ENCODE measurements at places on chromosomes 6 and 20.

DNA sequence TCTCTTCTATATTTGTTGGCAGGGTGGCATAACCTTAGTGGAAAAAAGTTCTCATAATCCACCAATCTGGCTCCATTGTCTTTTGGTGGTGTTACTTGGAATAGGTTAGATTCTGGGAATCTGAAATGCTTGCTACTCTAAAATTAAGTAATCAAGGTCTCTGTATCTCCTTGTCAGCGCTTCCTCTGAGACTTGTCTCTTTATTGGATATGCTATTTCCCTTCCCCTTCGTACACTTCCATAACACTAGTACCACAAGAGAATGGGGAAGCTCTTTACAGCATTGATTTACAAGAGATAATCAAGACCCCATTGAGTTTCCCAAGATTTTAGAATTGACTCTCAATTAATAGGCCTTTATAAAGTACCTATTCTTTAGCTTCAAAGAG is 280.2 kb downstream of the ADGB start:
- DNase-seq, result no peak

GRCh38 chr6:28160233-28160632 is 18.6 kb downstream of the ZKSCAN8 start:
- no peak for DNase-seq

- no peak for DNase-seq
Observed at GRCh38 chr6:46888031-46888430, 33.7 kb downstream of the ADGRF5 start.

DNA sequence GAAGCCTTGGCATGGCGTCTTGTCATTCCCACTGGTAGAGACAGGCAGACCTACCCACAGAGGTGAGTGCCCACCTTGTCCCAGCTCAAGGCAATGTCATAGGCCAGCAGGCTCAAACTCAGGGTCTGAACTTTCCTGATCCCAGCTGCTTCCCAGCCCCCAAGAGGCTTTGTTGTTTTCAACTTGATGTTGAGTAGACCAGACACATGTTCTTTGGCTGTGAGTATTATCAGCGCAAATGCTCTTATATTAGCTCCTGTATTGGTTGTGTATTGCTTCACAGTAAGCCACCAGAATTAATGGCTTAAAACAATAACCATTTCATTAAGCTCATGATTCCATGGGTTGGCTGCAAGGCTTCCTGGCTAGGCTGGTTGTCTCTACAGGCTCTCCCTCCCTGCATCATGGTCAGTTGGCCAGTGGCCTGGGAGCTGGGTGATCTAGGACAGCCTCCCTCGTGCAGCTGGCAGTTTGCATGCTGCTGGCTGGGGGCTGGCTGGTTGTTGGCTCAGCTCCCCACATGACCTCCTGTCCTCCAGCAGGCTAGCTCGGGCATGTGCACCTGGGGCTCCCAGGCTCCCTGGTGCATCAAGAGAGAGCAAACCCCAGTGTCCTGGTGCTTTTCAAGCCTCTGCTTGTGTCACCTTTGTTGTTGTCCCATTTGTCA is 21.6 kb downstream of the TOX2 start:
- DNase-seq, result no peak

- peak; percentile 54 for DNase-seq
Observed at GRCh38 chr6:24643920-24644319, 2.1 kb downstream of the KIAA0319 start.

DNA sequence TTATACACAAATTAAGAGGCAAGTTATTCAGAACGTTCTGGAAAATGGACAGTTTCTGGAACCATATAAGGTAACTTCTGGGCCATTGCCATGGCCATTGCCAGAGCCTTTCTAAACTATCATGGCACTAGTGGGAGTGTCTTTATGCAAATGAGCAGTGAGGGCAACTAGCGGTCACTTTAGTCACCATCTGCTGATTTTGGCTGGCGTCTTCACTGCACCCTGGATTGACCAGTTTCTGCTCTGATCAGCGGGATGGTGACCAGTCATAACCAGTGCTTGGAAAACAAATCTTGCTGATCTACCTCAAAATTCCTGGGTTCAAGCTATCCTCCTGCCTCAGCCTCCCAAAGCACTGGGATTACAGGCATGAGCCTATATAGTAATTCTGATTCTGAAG is 7.3 kb upstream of the SNTA1 start:
- DNase-seq, result no peak

GRCh38 chr6:142694054-142694453 is 250.9 kb downstream of the HIVEP2 start:
- DNase-seq, result no peak

DNA sequence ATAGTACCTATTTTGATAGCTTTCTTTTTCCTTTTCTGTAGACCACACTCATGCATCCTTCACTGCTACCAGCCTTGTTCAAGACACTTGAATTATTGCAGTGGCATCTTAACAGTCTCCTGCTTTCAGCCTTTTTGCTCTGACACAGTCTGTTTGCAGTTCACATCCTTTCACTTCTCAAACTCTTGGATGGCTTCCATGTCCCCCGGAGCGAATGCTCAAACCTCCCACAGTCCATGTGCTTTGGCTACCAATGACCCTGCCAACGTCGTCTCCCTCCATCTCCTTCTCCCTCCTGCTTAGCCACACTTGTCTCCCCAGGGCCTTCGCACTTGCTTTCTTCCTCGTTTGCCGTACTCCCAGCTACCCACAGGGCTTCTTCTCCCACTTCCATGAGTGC is 270.0 kb upstream of the ZFP64 start:
- no peak for DNase-seq

DNA sequence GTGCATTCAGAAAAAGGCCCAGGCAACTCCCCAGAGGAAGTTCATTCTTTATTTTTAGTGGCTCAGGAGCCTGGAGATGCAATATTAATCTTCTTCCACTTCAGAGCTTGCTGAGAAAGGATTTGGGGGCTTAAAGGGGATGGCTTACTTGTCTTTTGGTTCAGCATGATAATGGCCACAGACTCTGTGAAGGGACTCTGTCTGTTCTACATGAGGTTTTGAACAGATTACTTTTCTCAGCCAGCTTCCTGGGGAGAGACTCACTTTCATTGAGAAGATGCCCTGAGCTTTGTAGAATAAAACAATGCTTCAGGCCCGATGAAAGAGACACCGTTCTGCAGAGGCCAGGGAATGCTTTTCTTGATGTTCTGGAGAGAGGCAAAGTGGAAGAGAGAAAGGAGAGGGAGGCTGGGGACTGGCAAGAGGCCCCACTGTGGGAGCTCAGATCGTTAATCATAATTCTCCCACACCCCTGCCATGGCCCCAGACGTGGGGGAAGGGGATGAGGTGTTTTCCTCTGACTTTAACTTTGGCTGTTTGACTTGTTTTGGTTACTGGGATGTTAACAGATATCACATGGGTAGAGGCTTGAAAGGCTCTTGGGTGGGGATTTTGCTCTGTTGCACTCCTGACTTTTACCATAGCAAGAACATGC is 19.1 kb downstream of the SCP2D1 start:
- no peak for DNase-seq

- no peak for DNase-seq
Observed at GRCh38 chr6:45209762-45210161, 118.4 kb upstream of the RUNX2 start.

- no peak for DNase-seq
Observed at GRCh38 chr20:47336129-47336754, 20.3 kb downstream of the ZMYND8 start.

GRCh38 chr6:163383912-163384311 is 30.6 kb upstream of the QKI start:
- DNase-seq, result no peak

GRCh38 chr20:20803011-20803410 is 90.6 kb upstream of the RALGAPA2 start:
- DNase-seq, result no peak

GRCh38 chr6:9002833-9003232 is 567.5 kb upstream of the SLC35B3 start:
- no peak for DNase-seq

DNA sequence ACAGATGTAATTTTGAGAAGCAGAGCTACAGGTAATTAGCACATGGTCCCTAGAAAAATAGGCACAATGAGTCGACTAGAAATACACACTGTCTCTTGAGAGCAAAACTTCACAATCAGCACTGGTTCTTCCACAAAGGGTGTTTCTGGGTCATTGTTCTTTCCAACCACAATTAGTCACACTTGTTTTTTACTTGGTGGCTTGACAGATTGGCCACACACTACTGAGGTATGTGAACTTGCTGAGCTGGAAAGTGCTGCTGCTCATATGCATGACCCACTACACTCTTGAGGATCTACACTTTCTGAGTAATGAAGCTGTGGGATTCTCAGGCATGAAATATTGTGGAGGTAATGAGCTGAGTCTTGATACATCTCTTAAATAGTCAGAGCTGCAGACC is 347.7 kb downstream of the BCKDHB start:
- DNase-seq, result no peak

DNA sequence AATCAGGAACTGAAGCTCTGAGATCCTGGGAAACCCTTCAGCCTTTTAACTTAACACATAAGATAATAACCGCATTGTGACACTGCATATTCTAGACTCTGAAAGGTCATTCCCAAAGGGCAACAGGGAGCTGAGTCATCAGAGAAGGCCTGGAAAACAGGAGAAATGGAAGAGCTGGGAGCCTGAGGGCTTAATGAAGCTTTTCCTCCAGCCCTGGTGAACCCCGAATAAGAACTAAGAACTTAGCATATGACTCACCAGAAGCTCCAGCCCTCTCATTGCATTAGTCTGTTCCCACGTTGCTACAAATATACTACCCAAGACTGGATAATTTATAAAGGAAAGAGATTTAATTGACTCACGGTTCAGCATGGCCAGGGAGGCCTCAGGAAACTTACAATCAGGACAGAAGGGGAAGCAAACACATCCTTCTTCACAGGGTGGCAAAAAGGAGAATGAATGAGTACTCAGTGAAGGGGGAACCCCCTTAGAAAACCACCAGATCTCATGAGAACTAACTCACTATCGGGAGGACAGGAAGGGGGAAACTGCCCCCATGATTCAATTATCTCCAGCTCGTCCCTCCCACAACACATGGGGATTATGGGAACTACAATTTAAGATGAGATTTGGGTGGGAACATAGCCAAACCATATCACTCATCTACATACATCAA is 648.5 kb downstream of the TFAP2A start:
- no peak for DNase-seq

DNA sequence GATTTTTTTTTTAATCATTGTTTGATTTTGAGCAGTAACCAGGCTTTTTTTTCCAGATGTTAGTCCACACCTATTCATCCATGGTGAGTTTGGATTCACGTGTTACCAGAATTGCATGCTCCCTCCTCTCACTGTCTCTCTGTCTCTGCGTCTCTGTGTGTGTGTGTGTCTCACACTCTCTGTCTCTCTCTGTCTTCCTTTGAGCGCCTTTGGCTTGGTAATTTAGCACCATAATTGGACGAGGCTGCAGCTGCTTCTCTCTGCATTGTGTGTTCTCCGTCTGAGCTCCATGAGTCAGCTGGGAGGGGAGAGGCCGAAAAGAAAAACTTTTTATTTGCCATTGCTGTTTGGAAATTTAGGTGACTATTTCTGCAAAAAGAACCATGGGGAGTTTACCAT is 3.4 kb downstream of the TFAP2B start:
- DNase-seq, result no peak

DNA sequence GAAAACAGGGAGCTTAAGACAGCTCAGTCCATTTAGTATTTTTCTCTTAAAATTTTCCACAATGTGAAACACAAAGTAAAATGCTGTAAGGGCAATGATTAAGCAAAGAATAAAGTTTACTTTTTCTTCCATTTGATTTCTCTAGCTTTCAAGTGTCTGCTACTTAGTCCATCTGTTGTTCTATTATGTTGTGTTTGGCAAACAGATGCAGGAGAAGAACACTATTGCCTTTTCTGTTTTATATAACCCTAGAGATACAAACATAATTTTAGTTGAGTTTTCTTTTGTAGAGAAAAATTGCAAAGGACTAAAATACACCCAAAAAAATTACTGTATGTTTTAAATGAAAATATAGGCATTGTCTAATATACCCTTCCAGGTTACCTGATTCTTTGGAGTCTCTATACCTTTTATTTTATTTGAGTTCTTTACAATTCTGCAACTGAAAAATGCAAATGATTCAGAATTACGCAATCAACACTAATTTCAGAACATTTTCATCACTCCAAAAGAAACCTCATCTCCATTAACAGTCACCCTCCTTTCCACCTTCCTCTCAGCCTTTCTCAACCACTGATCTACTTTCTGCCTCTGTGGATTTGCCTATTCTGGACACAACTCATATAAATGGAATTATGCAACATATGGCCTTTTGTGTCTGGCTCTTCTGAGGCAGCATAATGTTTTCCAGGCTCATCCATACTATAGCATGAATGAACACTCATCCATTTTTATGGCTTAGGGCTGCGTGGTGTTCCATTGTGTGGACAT is 96.9 kb downstream of the MKKS start:
- no peak for DNase-seq

GRCh38 chr20:3115190-3116107 is 30.9 kb upstream of the AVP start:
- peak; percentile 74 for DNase-seq

GRCh38 chr6:70956191-70956450 is 739 bp downstream of the B3GAT2 start:
- no peak for DNase-seq

Measured in activated CD4-positive, alpha-beta T cell treated with anti-CD3 and anti-CD28 coated beads, Interleukin-2, amount 10 ng/mL, durations not matched to agents 24 days and 14 days (primary cell).